ENCODE measurements at places on chromosomes 6 and 20. TPM values are rescaled to one million over a fixed set of nuclear protein-coding genes. Genes with fewer than 3 reads are reported as not detected.

Gene PNPLA1
- under 0.01 TPM for total RNA-seq

Gene PCMTD2
- 37.7 TPM for total RNA-seq

Gene PRDM13
- total RNA-seq: not detected

Gene BANF2
- not detected for total RNA-seq

Gene JAG1
- 26.6 TPM for total RNA-seq

Gene MYBL2
- total RNA-seq: 0.71 TPM

Gene NKAPL
- total RNA-seq: 1.8 TPM

Gene TRERF1
- 1.8 TPM for total RNA-seq

Gene TSHZ2
- 0.43 TPM for total RNA-seq

Gene NT5E
- 363 TPM for total RNA-seq

Gene PNLDC1
- not detected for total RNA-seq

Gene KIF6
- total RNA-seq: under 0.01 TPM

Gene OR2H2
- not detected for total RNA-seq

Gene COL21A1
- 6.7 TPM for total RNA-seq

Gene FOXQ1
- 0.14 TPM for total RNA-seq

Gene JPH2
- total RNA-seq: 0.43 TPM

Gene SLC13A3
- 2.7 TPM for total RNA-seq

Gene SNAP25
- total RNA-seq: 3.7 TPM

Gene CARMIL1
- total RNA-seq: 26.2 TPM

Gene EYS
- 0.28 TPM for total RNA-seq

Gene PAX1
- total RNA-seq: not detected
